ENCODE measurements at places on chromosomes 4 and X.
A peak's percentile ranks its signal among the peaks of the same experiment; 100 is the strongest.

GRCh38 chr4:38662522-38663089 is 1.4 kb upstream of the KLF3 start:
- no peak for DNase-seq

DNA sequence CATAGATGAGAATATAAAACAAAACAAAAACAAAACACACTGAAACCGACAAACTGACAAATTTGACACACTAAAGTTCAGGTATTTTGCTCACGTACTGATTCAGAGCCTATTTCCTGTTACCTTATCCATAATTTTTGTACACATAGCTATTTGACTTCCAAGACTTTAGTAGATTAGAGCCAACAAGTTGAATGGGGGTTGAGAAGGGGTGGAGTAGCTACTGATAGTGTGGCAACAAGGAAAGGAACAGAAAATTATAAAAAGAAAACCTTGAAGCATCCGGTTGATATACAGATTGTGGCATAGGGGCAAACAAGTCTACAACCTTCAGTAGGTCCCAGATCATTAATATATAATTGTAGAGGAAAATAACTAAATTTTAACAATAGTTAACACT is 92.3 kb upstream of the RASGEF1B start:
- DNase-seq: no peak

GRCh38 chrX:68894513-68895340 is 65.9 kb downstream of the EFNB1 start:
- peak; percentile 39 for DNase-seq

GRCh38 chr4:123469696-123470095 is 73.1 kb downstream of the SPRY1 start:
- no peak for DNase-seq

All from activated CD8-positive, alpha-beta memory T cell treated with anti-CD3 and anti-CD28 coated beads, Interleukin-2, amount 10 ng/mL, durations not matched to agents 7 days and 5 days (primary cell).